ENCODE measurements at places on chromosomes 1 and 21. TPM values are rescaled to one million over a fixed set of nuclear protein-coding genes. Genes with fewer than 3 reads are reported as not detected.

The FYB2 gene
- not detected for total RNA-seq

The CCDC185 gene
- not detected for total RNA-seq

The DCST1 gene
- total RNA-seq: not detected

The CYB5RL gene
- 9.1 TPM for total RNA-seq

The RNU1-2 gene
- total RNA-seq: 874 TPM

The FAM163A gene
- not detected for total RNA-seq

The PGLYRP4 gene
- not detected for total RNA-seq

The SYT6 gene
- total RNA-seq: not detected

- DNase-seq: no peak
- no peak overlapping the region for H3K27ac ChIP-seq
- no peaks in the 10 kb centered on the region for H3K36me3 ChIP-seq
These were observed 42.6 kb upstream of the SRRM1 start for GRCh38 chr1:24600551-24600950.

- H3K4me3 ChIP-seq: no peak overlapping the region
- H3K36me3 ChIP-seq: no peaks in the 10 kb centered on the region
- DNase-seq: no peak
These were observed 46.9 kb upstream of the LHX8 start for GRCh38 chr1:75087278-75087677.

GRCh38 chr1:222384531-222384930 is 163.4 kb downstream of the HHIPL2 start:
- peaks cover 6% of the 10 kb centered on the region for H3K4me1 ChIP-seq
- no peak overlapping the region for H3K27ac ChIP-seq
- DNase-seq: no peak

GRCh38 chr1:34929853-34930701 is 627 bp upstream of the DLGAP3 start:
- H3K36me3 ChIP-seq: no peaks in the 10 kb centered on the region
- peak overlapping the region; percentile 5 for H3K4me3 ChIP-seq
- peaks cover 61% of the 10 kb centered on the region for H3K27me3 ChIP-seq
- no peak overlapping the region for H3K27ac ChIP-seq

DNA sequence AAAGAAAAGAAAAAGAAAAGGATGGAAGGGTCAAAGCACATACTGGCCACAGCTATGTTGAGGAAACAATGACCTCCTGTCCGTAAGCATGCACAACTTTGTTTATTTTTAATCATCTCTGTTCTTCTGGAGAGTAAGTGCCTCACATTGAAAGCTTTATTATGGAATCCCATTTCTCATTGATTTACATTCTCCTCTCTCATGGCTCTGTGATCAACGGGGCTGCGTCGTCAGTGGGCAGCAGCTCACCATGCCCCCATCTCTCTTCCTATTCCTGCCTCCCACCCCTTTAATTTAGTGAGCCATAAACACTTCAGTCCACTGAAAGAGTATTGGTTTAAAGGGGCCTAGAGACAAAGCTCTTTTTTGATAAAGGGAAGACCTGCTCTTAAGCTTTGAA is 98.9 kb downstream of the KAZN start:
- peaks cover 3% of the 10 kb centered on the region for H3K27me3 ChIP-seq
- H3K4me3 ChIP-seq: no peak overlapping the region

DNA sequence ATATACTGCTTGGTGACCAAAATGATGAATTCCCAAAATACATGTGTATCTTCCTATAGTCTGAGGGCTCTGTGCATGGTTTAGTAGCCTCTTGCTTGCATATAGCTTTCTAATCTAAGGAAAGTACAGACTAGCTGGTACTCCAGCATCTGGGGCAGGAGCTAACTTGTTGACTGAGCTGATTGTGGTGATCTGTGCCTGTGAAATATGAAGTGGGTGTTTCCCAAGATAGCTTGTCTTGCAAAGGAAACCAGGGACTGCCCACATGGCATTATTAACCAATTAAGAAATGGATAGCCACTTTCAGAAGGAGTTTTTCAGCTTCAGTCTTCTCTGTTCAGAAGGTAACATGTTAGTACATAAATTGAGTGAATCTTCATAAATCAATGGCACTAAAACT is 219.8 kb downstream of the NEGR1 start:
- no peak for DNase-seq
- no peaks in the 10 kb centered on the region for H3K36me3 ChIP-seq
- H3K4me1 ChIP-seq: no peaks in the 10 kb centered on the region
- no peak overlapping the region for H3K4me3 ChIP-seq
- no peak overlapping the region for H3K27ac ChIP-seq

- H3K36me3 ChIP-seq: no peaks in the 10 kb centered on the region
- H3K4me3 ChIP-seq: no peak overlapping the region
- no peaks in the 10 kb centered on the region for H3K4me1 ChIP-seq
- H3K27me3 ChIP-seq: no peaks in the 10 kb centered on the region
- no peak for DNase-seq
- H3K27ac ChIP-seq: no peak overlapping the region
These were observed 10.7 kb downstream of the KCNA10 start for GRCh38 chr1:110508028-110508940.

DNA sequence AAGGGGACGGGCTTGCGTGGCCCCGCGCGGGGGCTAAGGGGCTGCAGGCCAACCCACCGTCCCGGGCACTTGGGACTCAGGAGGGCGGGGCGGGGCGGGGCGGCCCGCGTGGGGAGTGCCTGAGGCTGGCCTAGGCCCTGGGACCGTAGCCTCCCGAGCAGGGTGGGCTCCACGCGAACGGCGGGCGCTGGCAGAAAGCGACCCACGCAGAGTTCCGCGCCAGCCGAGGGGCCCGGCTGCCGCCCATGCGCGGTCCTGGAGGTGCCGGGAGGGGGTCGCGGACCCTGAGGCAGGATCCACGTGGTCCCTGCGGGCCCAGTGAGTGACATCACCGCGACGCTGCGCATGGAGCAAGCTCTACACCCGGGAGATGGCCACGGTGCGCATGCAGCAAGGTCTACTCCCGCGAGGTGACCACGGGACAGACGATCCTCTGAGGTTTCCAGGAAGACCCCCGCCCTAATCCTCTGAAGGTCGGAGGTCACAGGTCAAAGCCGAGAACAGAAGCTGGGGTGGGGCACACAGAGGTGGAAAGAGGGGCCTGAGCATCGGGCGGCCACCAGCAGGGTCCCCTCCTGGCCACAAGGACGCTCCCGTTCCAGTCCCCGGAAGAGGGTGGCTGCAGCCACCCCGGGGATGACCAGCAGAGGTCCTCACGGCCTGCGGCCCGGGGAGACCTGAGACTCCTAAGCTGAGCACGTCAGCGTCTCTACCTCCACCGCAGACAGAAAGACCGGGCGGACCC is 13.5 kb upstream of the SLC19A1 start:
- peaks cover 21% of the 10 kb centered on the region for H3K4me1 ChIP-seq
- no peak overlapping the region for H3K27ac ChIP-seq
- no peaks in the 10 kb centered on the region for H3K27me3 ChIP-seq
- H3K36me3 ChIP-seq: no peaks in the 10 kb centered on the region
- DNase-seq: peak; percentile 49
- H3K4me3 ChIP-seq: peak overlapping the region; percentile 40

DNA sequence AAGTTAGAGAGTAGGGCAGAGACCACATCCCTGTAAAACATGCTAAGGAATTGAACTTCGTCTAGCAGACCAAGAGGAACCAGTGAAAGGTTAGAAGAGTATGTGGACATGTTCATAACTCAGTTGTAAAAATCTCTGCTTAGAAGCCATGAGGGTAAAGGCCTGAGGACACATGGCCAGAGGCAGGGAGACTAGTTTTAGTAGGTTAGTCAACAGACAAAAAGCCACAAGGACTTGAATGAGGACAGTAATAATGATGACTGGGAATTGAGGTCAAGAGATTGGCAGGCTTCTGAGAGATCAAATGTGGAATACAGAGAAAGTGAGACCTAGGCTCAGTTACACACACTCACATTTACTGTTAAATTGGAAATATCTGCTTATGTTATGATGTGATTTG is 205.5 kb upstream of the HOOK1 start:
- H3K4me3 ChIP-seq: no peak overlapping the region
- no peak for DNase-seq
- H3K4me1 ChIP-seq: no peaks in the 10 kb centered on the region
- no peaks in the 10 kb centered on the region for H3K27me3 ChIP-seq

DNA sequence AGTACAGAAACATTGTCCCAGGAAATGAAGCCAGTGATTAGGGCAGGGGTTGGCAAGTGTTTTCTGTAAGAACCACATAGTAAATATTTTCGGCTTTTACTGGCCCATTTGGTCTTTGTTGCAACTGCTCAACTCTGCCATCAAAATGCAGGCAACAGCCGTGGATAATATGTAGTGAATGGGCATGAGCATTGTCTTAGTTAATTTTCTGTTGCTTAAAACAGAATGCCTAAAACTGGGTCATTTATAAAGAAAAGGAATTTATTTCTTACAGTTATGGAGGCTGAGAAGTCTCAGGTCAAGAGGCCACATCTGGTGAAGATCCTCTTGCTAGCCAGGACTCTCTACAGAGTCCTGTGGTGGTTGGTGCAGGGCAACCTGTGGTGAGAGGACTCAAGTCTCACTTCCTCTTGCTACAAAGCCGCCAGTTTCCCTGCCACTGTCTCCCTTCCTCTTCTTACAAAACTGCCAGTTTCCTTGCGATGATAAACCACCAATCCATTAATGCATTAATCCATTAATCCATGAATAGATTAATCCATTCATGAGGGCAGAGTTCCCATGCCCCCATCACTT is 166.4 kb downstream of the PSMG1 start:
- DNase-seq: no peak
- no peak overlapping the region for H3K27ac ChIP-seq
- H3K4me3 ChIP-seq: no peak overlapping the region
- no peaks in the 10 kb centered on the region for H3K4me1 ChIP-seq
- no peaks in the 10 kb centered on the region for H3K27me3 ChIP-seq
